ENCODE measurements at places on chromosomes 1 and 21. TPM values are rescaled to one million over a fixed set of nuclear protein-coding genes. Genes with fewer than 3 reads are reported as not detected.

ACTN2 gene
- total RNA-seq: 2.2 TPM

DENND2D gene
- total RNA-seq: 4.8 TPM

- no peak for DNase-seq
Measured at GRCh38 chr1:57857809-57858208, 433.9 kb upstream of the DAB1 start.

DNA sequence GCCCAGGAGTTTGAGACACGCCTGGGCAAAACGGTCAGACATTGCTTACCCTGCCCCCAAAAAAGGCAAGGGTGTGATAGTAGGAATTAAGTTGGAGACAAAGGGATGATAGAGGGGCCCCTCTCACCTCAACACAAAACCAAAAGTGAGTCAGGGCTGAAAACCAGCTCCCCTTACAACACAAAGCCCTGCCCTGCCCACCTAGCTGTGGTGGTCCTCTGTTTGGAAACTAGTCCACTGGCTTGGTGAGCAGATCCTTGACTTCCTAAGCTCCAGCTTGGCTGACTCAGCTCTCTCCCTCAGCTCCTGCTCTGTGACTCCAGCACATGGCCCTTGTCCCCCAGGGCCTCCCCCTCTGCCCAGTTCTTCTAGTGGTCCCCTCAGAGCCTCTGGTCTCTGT lies 603.8 kb downstream of the PTPRC start:
- DNase-seq: no peak

GRCh38 chr1:57162607-57163261 lies 196.9 kb upstream of the C8B start:
- DNase-seq: no peak

DNA sequence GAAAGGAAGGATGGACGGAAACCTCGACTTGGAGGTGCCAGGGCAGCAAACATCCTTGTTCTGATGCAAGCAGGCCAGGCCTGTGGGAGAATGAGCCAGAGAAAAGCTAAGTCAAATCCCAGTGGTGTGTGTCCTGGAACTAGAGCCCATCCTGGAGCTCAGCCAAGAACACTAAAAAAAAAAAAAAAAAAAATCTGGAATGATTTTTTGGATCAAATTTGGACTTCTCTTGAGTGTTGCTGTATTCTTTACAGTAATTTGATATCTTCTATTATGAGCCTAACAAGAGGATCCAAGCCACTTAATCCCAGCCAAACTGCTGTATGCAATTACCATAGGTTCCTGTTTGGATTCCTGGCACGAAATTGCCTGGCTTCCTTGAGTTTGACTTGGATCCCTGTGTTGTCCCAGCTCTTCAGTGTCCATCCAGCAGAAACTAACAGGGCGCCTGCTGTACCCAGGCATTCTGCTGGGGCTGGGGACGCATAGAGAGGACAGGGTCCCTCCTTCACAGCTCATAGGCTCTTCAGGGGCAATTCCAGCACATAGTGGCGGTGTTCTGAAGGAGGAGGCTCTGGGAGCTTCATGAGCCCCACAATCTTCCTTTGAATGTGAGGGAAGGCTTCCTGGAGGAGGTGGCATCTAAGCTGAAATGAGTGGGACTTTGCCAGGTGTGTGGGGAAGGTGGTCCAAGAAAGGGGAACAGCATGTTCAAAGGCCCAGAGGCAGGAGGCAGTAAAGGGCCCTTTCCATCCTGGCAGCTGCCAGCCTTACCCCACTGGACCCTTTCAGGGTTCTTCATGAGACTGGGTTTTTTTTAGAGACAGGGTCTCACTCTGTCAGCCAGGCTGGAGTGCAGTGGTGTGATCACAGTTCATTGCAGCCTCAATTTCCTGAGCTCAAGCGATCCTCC lies 24.7 kb downstream of the EPHX1 start:
- no peak for DNase-seq

GRCh38 chr21:33070744-33070997 lies 730 bp downstream of the OLIG1 start:
- no peak for DNase-seq

- no peak for DNase-seq
Measured at GRCh38 chr1:244341455-244342450, 110.0 kb downstream of the ADSS2 start.

All from mesothelial cell of epicardium (in vitro differentiated cells).